Spleen (tissue), 13 donors: ENCODE measurements at places on chromosomes 16 and 17. TPM values are rescaled to one million over a fixed set of nuclear protein-coding genes. Genes with fewer than 3 reads are reported as not detected.
A peak's percentile ranks its signal among the peaks of the same experiment; 100 is the strongest.

DNA sequence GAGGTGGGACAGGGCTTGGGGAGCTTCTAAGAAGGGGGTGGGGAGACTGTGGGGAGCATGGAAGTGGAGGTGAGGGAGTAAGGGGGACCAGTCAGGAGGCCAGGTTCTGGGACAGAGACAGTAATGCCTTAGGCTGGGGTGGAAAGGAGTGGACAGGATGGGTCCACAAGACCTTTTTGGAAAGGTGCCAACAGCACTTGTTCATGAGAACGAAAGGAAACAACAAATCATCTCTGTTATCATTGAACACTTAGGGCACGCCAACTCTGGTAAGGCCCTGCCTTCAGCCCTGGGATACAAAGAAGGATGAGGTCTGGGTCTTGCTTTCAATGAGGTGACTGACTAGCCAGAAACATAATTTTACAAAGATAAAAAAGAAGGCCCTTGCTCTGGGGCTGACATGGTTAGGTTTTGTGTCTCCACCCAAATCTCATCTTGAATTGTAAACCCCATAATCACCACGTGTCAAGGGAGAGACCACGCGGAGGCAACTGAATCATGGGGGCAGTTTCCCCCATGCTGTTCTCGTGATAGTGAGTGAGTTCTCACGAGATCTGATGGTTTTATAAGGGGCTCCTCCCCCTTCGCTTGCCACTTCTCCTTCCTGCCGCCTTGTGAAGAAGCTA is 113.8 kb downstream of the SLC39A11 start:
- no peak for DNase-seq

- peak; percentile 88 for DNase-seq
Measured at GRCh38 chr17:43020789-43021740, 1.1 kb downstream of the VAT1 start.

DNA sequence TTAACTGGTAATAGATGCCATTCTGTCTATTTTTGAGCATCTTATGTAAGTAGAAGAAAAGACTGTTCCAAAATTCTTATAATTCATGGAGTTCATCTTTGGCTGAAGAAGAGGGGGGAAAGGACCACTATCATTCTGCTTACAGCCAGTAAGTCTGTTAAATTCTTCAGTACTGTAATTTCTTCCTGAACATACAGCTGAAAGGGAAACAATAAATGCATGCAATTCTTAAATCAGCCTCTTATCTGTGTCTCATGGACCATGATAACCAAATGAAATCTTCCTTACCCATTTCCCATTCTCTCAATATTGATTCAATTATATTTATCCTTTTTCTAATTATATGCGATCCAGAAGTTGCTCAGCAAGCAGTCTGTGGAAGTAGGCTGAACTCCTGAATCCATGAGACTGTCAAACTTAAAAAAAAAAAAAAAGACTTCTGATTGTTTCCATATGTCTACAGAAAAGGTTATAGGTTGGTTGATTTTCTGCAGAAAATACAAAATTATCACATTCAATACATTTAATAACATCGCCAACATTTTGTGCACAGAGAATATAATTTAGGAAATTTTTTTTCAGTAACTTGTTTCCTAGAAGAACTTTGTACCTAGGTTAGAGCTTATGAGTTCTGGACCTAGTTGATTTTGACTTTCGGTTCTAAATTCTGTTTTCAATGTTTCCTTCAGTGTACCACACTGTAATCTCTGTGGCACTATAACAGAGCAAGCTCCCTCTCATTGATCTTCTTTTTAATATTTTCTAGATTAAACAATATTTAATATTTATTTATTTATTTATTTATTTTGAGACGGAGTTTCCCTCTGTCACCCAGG is 1.2 kb upstream of the ABCA9 start:
- no peak for DNase-seq

DNA sequence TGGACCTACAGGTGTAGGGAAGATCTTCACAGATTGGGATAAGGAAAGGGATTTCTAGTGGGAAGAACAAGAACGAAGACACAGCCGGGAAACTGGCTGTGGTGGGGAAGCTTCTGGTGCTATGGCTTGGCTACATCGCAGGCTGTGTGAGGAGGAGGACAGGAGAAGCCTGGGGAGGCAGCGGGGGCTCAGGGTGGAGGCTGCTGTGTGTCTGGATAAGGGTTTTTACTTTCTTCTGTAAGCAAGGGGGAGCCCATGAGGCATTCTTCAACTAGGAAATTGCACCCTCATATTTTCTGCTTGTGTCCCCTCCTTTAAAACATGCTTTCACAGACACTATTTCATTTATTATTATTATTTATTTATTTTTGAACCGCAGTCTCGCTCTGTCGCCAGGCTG is 2.9 kb upstream of the RHBDF2 start:
- no peak for DNase-seq

JUP gene
- 45.3 TPM for total RNA-seq

- DNase-seq: no peak
Measured at GRCh38 chr17:11898526-11899235, 98.6 kb downstream of the ZNF18 start.

- peak; percentile 47 for DNase-seq
Measured at GRCh38 chr16:5207001-5207523, 109.5 kb upstream of the EEF2KMT start.

- no peak for DNase-seq
Measured at GRCh38 chr16:180101-180675, at the start of gene HBQ1. HBQ1 (plus strand) TSS chr16:180459; CDS start chr16:180487, 28 bp downstream.

DNA sequence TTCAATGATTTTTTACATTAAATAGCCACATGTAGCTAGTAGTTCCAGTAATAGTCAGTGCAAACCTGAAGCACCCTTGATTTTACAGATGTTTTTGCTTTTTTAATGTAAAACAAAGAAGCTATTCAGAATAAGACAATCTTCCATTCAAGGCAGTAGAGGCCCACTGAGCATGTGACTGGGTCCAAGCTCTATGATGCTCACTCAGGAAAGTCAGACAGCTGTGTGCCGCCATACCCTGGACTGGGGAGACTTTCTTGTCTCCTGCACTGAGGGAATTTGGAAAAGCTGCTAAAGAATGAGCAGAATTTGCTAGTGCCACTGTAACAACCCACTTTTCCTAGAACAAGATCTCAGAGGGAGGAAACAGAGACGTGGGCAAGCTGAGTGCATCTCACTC is 11.5 kb downstream of the CENPN start:
- DNase-seq: no peak

FN3K gene
- 6.2 TPM for total RNA-seq

SLC5A11 gene
- total RNA-seq: not detected

GRCh38 chr17:59428916-59429485 is 97.5 kb downstream of the YPEL2 start:
- DNase-seq: no peak
